Stimulated activated CD4-positive, alpha-beta T cell treated with anti-CD3 and anti-CD28 coated beads, Interleukin-1b, Interleukin-23, amount 100 ng/mL, for 24 hours (primary cell): ENCODE measurements at places on chromosomes 4 and X.

- DNase-seq = no peak
Measured at GRCh38 chr4:122533841-122534240, 77.3 kb upstream of the IL2 start.

GRCh38 chr4:158763462-158763861 is 5.4 kb upstream of the FNIP2 start:
- no peak for DNase-seq

GRCh38 chr4:39741401-39741800 is 43.5 kb downstream of the UBE2K start:
- DNase-seq = no peak

- no peak for DNase-seq
Measured at GRCh38 chr4:155701827-155702226, 35.2 kb downstream of the GUCY1A1 start.

- no peak for DNase-seq
Measured at GRCh38 chr4:52106191-52106590, 55.1 kb downstream of the SPATA18 start.

- no peak for DNase-seq
Measured at GRCh38 chrX:10576777-10577447, 43.5 kb downstream of the MID1 start.

GRCh38 chrX:129565046-129565650 is 25.1 kb downstream of the OCRL start:
- no peak for DNase-seq

DNA sequence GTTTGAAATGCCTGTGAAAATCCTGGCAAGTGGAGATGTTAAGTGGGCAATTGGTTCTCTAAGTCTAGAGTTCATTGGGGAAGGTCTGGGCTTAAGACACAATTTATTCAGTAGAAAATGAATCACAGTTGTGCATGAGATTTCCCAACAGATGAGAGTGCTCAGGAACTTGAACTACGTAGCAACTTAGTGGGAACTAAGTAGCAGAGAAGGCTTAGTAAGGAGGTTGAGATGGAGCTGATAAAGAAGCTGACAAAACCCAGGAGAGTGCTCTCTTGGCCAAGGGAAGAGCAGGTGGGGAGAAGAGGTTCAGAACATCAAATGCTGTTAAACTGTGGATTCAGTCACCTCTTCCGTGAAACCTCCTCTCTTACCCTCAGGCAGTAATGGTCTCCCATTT is 33.0 kb downstream of the AFF1 start:
- DNase-seq = no peak

DNA sequence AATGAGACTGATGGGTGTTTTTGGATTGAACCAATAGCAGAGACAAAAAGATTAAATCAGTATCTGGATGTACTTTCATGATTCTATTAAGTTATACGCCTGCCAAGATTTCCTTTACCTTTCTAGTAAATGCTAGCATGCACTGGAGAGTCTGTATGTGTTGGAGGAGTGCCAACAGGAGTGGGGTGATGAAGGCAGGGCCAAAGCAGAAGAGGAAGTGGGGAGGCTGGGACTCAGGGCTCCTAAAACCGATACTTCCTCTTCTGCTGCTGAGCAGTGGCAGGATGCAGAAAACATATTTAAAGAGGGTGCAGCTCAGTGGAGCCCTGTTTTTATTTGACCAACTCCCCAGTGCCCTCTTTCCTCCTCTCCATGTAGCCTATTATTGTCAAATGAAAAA is 5.6 kb downstream of the CYSLTR1 start:
- DNase-seq = no peak

GRCh38 chr4:7396186-7396910 is 38.4 kb downstream of the PSAPL1 start:
- no peak for DNase-seq

DNA sequence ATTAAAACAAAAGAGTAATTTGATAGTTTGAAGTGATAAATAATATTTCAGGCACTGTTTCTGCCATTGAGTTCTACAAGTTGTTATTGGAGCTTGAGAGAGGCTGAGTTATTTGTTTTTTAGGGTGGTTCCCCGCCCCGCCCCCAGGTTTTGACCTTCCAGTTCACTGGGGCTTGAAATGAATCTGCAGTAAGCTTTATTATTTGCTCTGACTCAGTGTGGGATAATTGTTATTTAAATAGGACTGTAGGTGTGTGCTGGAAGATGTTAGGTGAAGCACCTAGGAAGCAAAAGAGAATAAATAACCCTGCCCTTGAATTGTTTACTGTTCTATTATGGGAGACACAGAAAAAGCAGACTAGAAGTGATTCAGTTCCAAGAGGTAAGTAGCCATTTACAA is 81.2 kb upstream of the KCNIP4 start:
- DNase-seq = no peak

DNA sequence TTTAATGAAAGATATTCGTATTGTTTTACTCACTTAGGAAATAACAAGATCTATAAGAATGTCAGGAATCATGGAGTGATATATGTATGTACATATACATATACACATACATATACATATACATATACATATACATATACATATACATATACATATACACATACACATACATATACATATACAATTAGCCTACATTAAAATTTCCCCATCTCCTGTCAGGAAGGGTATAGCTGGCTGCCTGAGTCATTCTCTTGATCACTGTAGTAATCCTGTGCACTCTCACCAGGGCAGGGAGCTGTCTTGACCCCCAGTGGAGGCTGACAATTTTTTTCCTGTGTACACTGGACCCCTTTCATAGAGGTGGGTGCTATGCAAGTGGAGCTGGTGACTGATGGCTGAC is 23.3 kb upstream of the MAGEA11 start:
- no peak for DNase-seq

GRCh38 chrX:26466387-26466786 is 250.4 kb downstream of the MAGEB5 start:
- DNase-seq = no peak

GRCh38 chrX:108270280-108270679 is 167.9 kb downstream of the COL4A6 start:
- DNase-seq = no peak
